GM23338 (cell line): ENCODE measurements at places on chromosomes 13 and 19. TPM values are rescaled to one million over a fixed set of nuclear protein-coding genes. Genes with fewer than 3 reads are reported as not detected.

Gene CHST8
- 23.8 and 38.2 TPM in 2 replicates for total RNA-seq

Gene ZNF723
- 0.59 TPM in 1 of 2 replicates, not detected in the other for total RNA-seq

Gene SMAD9
- 1.3 and 1.4 TPM in 2 replicates for total RNA-seq

Gene ZIC5
- total RNA-seq = 28.0 and 32.6 TPM in 2 replicates

DNA sequence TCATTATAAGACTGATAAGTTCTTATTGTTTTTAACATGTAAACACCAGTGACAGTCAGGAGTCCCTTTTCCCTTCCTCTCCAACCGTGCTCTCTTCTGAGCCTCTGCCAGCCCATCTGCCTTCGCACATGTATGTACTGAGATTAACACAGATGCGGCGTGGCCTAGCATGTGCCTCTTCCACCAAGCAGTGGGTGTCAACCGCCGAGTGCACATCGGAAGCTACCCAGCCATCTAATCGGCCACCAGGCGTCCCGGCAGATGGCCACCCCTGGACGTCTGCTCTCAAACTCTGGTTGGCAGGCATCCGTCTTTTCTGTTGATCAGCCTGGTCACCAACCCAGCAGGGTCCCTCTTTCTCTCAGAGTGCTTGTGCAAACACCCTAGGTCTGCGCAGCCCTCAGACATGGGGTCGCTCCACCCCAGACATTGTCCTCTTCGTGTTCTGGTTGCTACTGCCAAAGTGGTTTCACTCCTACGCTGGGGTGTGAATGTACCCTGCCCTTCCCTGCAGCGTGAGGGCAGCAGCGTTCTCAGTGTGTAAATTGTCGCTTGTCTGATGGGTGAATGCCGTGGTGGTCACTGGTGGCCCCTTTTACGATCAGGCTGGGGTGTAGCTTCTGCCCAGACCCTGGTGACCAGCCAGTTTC lies 57.7 kb upstream of the LDLR start:
- H3K4me1 ChIP-seq = no peaks in the 10 kb centered on the region
- no peaks in the 10 kb centered on the region for H3K27me3 ChIP-seq
- no peak overlapping the region for H3K27ac ChIP-seq

DNA sequence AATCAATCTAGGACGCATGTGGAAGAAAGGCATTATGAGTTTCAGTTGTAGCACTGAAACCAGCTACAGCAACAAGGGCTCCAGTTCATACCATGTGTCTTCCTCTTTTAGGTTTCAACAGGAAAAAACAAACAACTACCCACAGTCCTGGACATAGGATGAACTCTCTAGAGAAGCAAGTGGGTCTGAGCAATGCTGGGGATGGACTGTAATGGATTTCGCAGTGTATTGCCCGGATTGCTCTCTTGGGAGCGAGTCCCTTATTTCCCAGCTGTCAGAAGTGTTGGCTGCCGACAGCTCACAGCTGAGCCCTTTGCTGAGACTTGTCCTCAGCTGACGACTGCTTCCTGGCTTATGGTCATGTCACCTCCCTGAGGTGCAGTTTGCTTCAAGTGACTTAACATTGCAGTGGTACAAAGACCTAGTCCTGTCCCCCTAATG lies 12.1 kb upstream of the MYCBP2 start:
- H3K4me1 ChIP-seq = no peaks in the 10 kb centered on the region
- H3K27ac ChIP-seq = no peak overlapping the region
- DNase-seq = no peak
- H3K4me3 ChIP-seq = no peak overlapping the region
- no peaks in the 10 kb centered on the region for H3K36me3 ChIP-seq

- no peaks in the 10 kb centered on the region for H3K27me3 ChIP-seq
- no peak overlapping the region for H3K4me3 ChIP-seq
- DNase-seq = no peak
- H3K27ac ChIP-seq = no peak overlapping the region
Observed at GRCh38 chr13:107563099-107563925, 652.0 kb downstream of the LIG4 start.

- H3K4me1 ChIP-seq = no peaks in the 10 kb centered on the region
- H3K27me3 ChIP-seq = no peaks in the 10 kb centered on the region
- DNase-seq = no peak
- no peaks in the 10 kb centered on the region for H3K36me3 ChIP-seq
- no peak overlapping the region for H3K27ac ChIP-seq
Observed at GRCh38 chr19:4291184-4291732, 10.9 kb downstream of the TMIGD2 start.

DNA sequence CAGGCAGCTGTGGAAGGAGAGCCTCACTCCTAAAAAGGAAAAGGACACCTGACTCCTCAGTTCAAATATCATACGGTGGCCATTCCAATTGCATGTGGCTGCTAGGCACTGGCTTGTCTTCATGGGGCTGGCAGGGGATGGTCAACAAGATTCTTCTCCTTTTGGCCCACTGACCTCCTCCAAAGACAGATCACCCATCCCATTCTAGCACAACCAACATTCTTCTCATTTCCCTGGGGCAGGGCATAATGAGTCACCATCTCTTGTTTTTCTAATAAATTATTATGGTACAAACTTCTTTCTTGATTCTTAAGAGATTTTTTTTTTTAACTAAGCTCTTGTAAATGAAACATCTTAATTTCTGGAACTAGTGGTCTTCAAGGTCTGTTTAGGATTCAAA lies 136.7 kb upstream of the NBEA start:
- no peak overlapping the region for H3K4me3 ChIP-seq
- H3K4me1 ChIP-seq = no peaks in the 10 kb centered on the region
- no peaks in the 10 kb centered on the region for H3K36me3 ChIP-seq
